ENCODE measurements at places on chromosomes 1 and 21. TPM values are rescaled to one million over a fixed set of nuclear protein-coding genes. Genes with fewer than 3 reads are reported as not detected.

GRCh38 chr21:27584256-27584655 lies 617.4 kb upstream of the ADAMTS5 start:
- H3K36me3 ChIP-seq, result no peaks in the 10 kb centered on the region
- no peaks in the 10 kb centered on the region for H3K27me3 ChIP-seq
- H3K27ac ChIP-seq, result no peak overlapping the region
- no peak overlapping the region for H3K4me3 ChIP-seq
- no peaks in the 10 kb centered on the region for H3K4me1 ChIP-seq

GRCh38 chr1:2290595-2291510 lies 62.7 kb downstream of the SKI start:
- peaks cover 17% of the 10 kb centered on the region for H3K36me3 ChIP-seq
- H3K27me3 ChIP-seq, result no peaks in the 10 kb centered on the region
- DNase-seq, result peak; percentile 85
- peak overlapping the region; percentile 98 for H3K27ac ChIP-seq
- H3K4me3 ChIP-seq, result peak overlapping the region; percentile 76

- no peaks in the 10 kb centered on the region for H3K27me3 ChIP-seq
- H3K4me3 ChIP-seq, result no peak overlapping the region
- H3K4me1 ChIP-seq, result peaks cover 50% of the 10 kb centered on the region
- H3K27ac ChIP-seq, result peak overlapping the region; percentile 75
- peak; percentile 12 for DNase-seq
Measured at GRCh38 chr1:241675983-241676382, 23.9 kb downstream of the WDR64 start.

Gene IRF6
- total RNA-seq, result 2.1 TPM

Gene PKP1
- 0.04 TPM for total RNA-seq

Measured in activated naive CD8-positive, alpha-beta T cell treated with anti-CD3 and anti-CD28 coated beads for 36 hours (primary cell).